Activated CD4-positive, alpha-beta T cell treated with anti-CD3 and anti-CD28 coated beads, Interleukin-2, amount 10 ng/mL, durations not matched to agents 24 days and 14 days (primary cell): ENCODE measurements at places on chromosomes 3 and 15. TPM values are rescaled to one million over a fixed set of nuclear protein-coding genes. Genes with fewer than 3 reads are reported as not detected.

The STARD5 gene
- total RNA-seq, result 4.6 and 5.8 TPM in 2 replicates

The NRROS gene
- total RNA-seq, result 38.2 and 39.0 TPM in 2 replicates

DNA sequence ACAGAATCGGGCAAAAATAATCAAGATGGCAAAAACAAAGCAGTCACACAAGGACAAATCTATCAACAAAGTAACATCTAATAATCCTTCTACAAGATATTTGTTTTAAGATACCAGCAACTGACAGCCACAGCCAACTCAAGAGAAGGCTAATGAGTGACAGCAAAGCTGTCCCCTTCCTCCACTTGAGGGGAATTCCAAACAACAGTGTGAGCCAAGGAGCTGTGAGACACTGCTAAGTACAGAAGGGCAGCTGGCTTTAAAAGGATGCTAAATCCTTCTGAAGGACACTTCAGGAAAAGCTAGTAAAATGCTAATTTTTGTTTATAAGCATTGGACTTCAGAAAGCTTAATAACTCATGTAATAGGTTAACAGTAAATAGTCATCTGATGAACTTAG, 120.3 kb upstream of the GOLGA8J start:
- DNase-seq, result no peak

DNA sequence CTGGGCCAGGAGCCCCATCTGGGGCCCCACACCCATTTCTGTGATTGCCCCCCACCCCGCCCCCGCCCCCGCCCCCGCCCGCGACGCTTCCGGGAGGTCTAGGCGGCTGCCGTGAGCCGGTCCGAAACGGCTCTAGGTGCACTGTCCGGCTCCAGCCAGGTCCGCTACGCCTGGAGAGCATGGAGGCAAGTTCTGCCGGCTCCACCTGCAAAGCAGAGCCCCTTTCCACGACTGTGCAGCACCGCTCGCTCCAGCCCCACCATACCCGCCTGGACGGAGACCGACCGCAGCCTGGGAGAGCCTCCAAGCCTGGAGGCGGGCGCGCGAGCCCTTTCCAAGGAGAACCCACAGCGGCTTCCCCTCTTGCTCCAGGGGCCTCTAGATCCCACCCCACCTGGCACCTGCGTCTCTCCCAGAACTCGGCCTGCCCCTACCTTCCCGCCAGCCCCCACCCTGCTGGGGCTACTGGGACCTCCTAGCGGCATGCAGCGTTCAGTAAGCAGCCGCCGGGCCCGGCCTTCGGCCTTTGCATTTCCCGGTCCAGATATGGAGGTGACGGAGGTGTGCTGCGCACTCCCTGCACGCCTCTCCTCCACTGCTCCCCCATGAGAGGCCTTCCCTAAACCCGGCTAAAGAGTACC, 66.2 kb downstream of the KLF13 start:
- DNase-seq, result peak; percentile 70

GRCh38 chr15:79170256-79170664, 79.7 kb upstream of the RASGRF1 start:
- DNase-seq, result no peak
